HFFc6 (cell line): ENCODE measurements at places on chromosomes 5 and 9.

DNA sequence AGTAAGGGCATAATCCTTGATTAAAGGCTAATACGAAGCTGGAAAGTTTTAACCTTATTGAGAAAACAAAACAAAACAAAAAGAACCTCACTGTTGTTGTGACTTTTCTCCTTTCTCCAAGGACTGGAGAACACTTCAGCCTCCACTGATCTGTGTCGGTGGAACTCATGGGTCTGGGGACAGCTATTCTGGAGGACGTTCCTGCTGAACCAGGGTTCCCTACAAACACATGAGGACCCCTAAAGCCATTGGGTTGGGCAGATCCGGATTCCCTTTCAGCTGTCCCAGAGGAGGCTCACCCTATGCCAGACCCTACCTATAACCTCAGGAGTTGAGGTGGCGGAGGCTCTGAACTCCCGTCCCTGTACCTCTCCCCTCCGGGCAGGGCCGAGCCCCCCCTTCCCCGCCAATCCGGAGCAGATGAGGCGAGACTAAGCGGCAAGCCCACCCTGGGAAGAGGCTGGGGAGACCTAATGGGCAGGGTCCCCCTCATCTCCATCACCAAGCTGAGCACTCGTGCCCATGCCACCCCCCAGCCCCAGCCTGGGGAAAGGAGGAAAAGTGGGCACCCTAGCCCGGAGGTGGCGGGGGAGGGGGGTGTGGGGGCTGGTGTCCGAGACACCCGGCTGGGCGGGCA is 1.6 kb upstream of the TCF7 start:
- no peak for DNase-seq

GRCh38 chr9:95102572-95102971 is 214.9 kb downstream of the FANCC start:
- DNase-seq: no peak

GRCh38 chr5:117299936-117300328 is 725.3 kb upstream of the SEMA6A start:
- DNase-seq: no peak

GRCh38 chr5:9126490-9126889 is 419.4 kb downstream of the SEMA5A start:
- no peak for DNase-seq

DNA sequence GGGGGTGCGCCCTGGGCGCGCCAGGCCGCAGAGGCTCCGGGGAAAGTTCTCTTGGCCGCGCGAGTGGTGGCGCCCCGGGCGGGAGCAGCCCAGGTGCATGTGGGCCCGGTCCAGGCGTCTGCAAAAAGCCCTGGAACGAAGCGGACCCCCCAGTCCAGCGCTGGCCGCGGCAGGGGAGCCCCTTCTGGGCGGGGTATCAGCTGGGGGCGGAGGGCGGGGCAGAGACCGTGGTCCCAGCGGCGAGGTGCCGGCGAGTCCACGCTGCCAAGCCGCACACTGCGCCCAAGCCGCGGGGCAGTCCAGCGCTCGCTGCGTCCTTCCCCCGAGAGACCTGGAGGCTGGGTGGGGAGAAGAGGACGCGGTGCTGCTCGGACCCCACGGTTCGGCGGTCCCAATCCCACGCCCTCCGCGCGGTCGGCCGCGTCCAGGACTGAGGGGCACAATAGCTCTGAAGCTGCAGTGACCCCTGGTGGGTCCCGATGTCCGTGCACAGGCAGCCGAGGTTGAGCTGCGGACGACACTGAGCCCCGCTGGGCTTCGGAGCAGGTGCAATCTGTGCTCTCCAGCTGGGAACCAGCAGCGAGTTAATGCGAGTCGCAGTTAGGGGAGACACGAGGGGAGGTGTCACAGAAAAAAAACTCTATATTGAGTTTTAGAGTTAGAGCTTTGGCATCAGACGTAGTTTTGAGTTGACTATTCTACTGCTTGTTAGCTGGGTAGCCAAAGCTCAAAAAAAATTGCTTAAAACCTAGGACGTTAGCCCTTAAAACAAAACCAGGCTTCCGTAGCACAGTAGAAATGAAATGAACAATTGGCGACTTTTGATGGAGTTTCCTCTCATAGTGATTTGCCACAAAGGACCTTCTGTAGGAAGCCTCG is 1.1 kb upstream of the EPB41L4A start:
- peak; percentile 23 for DNase-seq
